Stimulated activated CD8-positive, alpha-beta memory T cell treated with anti-CD3 and anti-CD28 coated beads, Interleukin-4, amount 100 ng/mL, for 4 hours (primary cell): ENCODE measurements at places on chromosomes 11 and 22.

GRCh38 chr22:45996241-45997076 is 19.5 kb upstream of the WNT7B start:
- DNase-seq: no peak

DNA sequence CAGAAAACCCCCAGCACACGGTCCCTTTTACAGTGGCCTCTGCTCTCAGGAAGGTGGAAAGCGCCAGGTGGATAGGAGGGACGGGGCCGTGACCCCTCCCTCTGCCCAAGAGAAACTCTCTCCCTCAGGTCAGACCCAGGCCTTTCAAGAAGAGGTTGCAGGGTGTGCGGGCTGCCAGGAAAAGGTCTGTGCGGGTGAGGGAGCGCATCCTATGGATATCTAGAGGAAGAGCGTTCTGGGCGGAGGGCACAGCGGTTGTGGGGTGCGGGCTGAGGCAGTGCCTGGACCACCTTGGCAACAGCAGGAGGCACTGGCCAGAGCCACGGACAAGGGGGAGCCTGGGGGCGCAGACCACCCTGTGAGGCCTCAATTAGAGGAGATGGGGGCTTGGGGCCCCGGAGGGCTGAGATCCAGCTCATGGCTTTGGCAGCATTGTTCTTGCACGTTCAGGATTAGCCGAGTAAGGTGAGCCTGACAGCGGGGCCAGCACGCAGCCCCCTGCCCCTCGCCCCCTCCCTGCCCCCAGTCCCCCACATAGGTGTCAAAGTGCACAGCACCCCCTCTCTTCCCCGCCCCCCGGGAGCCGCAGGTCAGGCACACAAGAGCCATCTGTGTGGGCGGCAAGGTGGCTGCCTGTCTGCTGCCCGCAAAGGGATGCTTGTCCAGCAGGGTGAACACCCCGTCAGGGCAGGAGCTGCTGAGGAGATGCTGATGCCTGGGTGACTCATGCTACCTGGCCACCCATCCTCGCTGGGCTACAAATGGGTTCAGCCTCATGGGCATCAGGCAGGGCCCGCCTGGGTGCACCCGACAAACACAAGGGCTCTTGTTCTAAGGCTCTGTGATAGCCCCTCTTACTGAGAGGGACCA is 92.8 kb upstream of the KCNQ1OT1 start:
- DNase-seq: no peak

DNA sequence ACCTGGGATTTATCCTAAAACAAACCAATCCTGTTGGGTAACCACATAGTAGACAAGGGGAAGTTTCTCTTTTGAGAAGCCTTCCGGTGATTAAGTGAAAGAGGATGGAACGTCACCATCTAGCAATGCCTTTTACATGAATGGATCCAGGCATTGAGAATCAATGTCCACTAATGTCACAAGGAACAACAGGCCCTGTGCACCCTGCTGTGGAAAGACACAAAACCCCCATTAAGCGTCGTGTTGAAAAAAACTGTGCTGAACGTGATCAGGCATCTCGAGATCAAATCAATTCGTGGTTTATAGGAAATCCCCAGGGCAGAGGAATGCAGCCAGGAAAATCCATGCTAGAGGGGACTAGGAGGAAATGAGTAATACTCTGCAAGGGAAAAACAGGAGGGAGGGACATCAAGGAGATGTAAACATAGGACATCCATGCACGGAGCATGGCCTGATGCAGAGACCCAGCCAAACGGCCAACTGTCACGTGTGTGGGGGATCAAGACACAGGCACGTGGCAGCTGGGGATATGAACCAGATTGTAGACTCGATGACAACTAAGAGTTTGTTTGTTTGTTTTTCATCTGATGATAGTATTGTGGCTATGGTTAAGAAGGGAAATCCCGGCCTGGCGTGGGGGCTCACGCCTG is 38.6 kb upstream of the CARS1 start:
- no peak for DNase-seq

DNA sequence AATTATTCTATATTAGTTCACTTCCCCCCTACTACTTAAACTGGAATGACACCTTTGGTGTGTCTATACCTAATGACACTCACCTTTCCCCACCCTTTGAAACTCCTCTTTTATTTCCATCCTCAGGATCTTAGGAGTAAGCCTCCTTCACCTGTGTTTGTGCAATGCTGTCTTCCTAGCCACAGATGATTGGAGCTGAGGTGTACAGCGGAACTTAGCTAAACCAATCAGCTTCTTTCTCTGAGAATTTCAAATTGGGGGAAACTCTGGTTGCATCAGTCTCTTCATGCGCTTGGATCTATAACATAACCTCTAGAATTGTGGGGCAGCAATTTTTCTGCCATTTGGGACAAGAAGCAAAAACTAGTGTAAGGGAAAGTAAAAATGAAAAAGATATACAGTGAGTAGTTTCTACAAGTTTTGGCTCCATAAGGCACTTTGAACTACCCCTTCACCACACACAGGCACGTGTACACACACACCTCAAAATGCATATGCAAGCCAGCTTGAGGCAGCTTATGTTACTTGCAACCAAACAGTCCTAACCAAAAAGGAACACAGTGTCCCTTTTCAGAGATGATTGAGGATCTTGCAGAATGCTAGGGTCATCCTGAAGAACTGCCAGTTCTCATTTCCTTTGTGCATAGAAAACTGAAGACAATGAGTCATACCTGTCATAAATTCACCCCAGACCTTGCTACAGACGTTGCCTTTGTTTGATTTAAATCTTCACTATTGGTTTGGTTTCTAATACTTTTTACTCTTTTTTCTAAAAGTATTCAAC is 36.0 kb upstream of the LDLRAD3 start:
- DNase-seq: no peak

DNA sequence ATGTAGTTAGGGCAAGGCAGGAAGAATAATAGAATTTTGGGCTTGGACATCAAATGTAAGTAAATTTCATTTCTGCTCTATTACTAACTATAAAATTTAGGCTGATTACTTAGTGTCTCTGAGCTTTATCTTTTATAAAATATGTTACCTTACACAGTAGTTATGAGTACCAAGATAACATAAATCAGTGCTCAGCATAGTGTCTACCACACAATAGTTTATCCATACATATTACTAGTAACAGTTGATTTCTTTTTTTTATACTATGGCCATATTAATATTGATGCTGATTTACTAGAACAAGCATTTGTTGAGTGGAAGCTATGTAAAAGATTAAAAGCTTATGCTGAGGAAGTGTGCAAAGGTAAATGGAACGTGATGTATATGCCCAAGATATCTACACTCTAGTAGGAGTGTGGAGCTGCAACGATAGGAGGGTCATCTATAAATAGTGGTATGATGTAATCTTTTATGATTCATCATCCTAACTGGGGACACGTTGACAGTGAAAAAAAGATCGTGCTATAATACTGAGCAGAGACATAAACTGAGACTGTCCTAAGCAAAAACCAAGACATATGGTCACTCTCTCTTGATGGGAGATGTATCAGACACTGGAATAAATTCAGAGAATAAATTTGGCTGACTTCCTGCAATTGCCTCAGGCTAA is 8.7 kb upstream of the SLC5A12 start:
- no peak for DNase-seq

DNA sequence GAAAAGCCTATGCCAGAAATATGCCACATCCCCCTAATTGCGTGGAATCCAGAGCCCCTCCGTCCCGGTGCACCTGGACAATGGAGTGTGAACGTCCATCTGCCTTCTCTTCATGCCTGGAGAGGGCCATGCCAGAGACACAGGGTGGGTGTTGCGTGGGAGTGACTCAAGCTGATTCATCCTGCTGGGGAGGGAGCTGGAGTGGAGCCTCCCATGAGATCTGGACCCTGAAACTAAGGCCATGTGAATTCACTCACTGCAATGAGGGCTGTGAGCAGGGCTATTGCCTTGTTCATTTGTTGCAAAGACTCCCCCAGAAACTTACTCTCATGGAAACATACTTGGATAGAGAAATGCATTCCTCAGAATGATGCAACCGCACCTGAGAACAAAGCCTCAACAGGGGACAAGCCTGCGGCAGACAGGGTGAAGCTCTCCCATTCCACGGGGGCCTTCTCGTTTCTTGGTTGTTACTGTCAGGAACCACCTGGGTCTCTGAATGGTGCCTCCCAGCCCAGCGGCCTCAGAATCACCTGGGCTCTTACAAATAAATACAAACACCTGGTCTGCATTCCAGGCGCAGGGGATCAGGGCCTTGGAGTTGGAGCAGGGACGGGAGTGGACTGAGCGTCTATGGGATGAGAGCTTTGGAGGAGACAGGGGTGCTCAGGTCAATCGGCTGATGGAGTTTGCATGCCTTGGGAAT is 1031.2 kb downstream of the BRD1 start:
- no peak for DNase-seq

DNA sequence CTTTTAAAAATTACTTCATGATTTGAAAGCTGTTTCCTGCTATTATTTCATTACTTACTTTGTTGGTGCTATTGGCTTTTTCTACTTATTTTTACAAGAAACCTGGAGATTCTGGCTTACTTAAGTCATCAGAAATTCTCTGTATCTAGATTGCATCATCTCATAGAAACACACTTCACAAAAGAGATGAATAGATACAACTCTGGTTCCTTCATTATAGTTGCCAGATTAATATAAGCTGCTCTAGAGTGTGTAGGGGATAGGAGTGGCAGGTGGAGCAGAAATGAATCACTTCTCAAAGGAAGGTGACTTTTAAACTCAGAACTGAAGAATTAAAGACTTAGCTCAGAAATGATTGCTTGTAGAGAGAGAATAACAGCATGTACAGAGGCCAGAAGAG is 20.0 kb downstream of the CYP2R1 start:
- no peak for DNase-seq

DNA sequence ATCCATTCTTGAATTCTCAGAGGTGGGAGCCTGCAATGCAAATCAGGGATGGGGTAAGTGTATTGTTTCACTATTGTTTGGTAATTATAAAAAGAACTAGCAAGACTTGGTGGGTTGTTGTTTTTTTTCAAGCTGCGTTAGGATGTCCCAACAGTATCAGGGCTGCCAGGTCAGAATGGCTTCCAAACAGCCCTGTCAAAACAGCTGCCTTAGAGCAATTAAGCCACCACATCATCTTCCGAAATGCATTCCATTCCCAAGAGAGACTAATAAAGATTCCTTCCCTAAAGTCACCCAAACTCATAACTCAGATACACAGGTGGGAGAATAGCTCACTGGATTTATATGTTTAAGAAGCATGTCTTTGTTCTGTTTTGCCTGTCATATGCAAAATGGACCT is 23.5 kb downstream of the BBOX1 start:
- no peak for DNase-seq

- no peak for DNase-seq
These were observed 93.5 kb downstream of the COMMD9 start for GRCh38 chr11:36195496-36196354.

DNA sequence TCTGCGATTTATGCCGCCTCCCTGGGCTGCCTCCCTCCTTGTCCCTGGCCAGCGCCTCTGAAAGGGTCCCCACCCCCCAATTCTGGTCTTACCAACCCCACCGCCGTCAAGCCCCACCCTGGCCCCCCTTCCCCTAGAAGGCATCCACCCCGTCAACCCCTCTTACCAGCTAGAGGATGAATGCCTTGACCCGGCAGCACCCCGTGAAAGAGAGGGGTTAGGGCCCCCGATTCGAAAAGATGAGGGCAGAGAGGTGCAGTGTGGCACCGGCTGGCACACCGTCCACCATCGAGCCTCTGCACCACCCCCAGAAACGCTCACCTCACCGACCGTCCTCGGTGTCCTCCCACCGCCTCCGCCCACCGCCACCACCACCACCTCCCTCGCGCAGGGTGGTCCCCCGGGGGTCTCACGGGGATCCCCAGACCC is 559 bp downstream of the ELFN2 start:
- no peak for DNase-seq

DNA sequence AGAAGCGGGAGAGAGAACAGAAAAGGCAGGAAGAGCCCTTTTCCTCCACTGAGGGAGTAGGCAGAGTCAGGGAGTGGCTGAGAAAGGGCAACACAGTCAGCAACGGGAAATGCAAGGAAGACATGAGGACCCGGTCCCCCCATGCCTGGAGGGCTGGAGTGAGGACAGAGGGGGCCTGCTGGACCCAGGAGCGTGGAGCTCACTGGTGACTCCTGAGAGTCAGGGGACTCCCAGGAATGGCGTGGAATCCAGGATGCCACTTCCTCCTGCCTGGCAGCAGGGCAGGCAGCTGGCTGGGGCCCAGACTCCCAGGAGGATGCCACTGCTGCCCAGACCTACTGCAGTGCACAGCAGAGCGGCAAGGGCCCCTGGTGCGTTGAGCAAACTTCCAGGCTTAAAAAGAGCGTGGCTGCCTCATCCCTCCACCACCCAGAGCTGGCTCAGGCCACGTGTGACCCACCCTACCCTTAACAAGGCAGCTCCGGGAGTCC is 11.3 kb downstream of the C11orf21 start:
- DNase-seq: no peak

- no peak for DNase-seq
These were observed 37.2 kb upstream of the MOB2 start for GRCh38 chr11:1523779-1524178.

GRCh38 chr11:73566422-73566821 is 31.5 kb downstream of the FAM168A start:
- no peak for DNase-seq

DNA sequence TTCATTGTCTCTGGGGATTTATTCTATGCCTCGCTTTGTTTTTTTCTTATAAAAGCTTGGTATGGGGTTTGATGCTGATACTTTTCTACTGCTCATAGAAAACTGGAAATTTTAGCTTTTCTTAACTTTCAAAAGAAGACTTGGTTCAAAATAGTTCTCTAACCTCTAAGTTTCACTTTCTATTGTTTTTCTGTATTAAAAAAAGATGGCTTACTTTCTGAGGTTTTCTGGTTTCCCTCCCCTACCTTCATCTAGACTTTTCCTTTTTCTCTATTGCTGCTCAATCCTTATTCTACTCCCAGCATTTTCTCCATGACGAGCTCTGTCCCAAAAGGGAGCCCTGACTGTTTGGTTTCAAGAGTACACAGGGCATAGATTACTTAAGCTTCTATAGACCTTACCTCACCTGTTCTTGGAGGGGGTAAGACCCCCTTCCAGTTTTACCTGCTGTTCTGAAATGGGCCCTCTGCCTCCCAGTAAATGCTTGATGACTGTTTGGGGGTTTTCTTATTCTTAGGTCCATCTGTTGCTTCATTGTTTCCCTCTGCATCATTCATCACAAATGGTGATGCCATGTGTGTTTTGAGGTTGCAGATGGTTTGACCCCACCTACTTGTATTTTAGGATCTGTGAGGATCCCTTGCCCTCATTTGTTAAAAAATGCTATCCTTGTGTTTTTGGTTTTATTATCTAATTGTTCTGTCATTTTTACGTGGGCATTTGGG is 29.5 kb downstream of the DNHD1 start:
- no peak for DNase-seq
